GM10248 (cell line): ENCODE measurements at places on chromosomes 7 and 10.

DNA sequence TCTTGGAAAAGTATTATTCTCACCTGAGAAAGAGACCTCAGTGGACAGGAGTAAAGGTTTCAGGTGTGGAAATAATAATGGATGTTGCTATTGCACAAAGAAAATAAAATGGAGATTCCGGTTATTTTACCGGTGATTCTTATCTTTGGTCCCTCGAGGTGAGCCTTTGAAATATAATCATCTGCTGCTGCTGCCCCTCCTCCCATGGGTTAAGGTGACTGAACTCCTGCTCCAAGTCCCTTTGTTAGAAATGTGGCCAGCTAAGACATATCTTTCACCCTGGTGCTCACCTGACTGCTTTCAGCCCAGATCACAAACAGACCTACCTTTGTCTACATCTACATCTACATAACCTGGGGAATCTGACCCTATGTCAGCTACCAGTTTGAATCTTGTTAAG, 5.7 kb downstream of the CUBN start:
- no peak for DNase-seq

GRCh38 chr10:99339077-99339476, 9.9 kb downstream of the CNNM1 start:
- no peak for DNase-seq

DNA sequence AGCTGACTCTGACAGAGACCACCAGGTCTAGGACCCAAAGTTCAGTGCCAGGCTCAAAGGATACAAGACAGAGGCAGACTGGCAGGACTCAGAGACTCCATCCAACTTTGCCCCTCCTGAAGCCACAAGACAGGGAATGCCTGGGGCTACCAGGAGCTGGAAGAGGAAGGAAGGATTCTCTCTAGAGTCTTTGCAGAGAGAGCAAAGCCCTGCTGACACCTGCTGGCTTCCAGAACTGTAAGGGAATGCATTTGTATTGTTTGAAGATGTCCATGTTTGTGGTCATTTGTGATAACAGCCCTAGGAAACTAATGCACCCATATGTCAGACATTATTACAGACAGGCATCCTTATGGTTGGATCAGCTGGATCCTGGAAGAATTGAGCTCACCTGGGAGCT, 132.3 kb upstream of the C7orf33 start:
- no peak for DNase-seq

- DNase-seq: peak; percentile 62
These were observed 32.0 kb upstream of the PLEKHA1 start for GRCh38 chr10:122342293-122343134.

GRCh38 chr10:26274391-26274790, 57.8 kb downstream of the GAD2 start:
- DNase-seq: no peak
